ENCODE measurements at places on chromosomes 1 and 21.

DNA sequence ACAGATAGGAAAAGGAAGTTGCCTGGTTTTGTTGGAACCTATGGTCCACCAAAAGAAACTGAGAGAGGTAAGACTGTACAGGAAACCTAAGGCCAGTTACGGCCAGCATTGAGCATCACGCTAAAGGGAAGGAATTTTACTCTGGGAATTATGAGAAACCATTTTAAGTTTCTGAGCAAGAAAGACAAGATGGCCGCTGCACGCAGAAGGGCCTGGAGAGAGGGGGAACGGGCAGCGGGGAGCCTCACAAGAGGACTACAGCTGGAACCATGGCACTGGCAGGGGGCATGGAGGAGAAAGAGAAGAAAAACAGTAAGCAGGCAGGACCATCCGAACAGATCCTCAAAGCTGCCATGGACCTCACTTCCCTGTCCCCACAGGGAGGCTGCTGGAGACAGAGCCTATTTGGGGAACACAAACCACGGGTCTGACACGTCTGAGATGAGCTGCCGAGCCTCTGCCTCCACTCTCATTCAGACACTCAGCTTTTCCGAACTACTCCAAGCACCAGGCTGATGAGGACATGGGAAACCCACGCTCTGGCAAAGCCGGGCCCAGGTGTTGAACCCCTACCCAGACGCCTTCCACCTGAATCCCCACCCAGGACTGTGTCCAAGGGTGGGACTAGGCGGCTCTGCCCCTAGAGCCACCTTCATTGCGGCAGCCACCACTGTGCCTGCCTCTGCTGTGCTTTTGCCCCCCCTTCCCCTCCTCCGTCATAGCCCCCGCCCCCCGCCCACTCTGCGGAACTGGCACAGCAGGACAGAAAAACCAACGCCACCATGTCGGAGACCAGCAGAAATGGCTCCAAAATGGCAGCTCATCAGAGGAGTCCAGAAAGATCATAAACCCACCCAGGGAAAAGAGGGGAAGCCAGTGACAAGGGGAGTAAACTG, 69.0 kb downstream of the CD46 start:
- no peak for DNase-seq

GRCh38 chr1:11701981-11702803, 10.7 kb downstream of the DRAXIN start:
- no peak for DNase-seq

- DNase-seq: no peak
These were observed 2.7 kb downstream of the CELF3 start for GRCh38 chr1:151713874-151714273.

DNA sequence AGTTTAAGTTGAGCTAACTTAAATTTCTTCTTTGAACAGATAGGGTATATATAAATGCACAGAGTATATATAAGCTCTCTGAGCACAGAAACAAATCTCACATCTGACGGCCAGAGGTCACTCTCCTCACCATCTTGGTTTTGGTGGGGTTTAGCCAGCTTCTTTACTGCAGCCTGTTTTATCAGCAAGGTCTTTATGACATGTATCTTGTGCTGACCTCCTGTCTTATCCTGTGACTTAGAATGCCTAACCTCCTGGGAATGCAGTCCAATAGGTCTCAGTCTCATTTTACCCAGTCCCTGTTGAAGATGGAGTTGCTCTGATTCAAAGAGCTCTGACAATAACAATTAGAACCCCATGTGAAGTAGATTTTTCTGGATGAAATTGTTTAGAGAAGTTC, 1.6 kb upstream of the MOV10 start:
- DNase-seq: no peak

GRCh38 chr1:22418933-22419382, 32.7 kb upstream of the ZBTB40 start:
- no peak for DNase-seq

DNA sequence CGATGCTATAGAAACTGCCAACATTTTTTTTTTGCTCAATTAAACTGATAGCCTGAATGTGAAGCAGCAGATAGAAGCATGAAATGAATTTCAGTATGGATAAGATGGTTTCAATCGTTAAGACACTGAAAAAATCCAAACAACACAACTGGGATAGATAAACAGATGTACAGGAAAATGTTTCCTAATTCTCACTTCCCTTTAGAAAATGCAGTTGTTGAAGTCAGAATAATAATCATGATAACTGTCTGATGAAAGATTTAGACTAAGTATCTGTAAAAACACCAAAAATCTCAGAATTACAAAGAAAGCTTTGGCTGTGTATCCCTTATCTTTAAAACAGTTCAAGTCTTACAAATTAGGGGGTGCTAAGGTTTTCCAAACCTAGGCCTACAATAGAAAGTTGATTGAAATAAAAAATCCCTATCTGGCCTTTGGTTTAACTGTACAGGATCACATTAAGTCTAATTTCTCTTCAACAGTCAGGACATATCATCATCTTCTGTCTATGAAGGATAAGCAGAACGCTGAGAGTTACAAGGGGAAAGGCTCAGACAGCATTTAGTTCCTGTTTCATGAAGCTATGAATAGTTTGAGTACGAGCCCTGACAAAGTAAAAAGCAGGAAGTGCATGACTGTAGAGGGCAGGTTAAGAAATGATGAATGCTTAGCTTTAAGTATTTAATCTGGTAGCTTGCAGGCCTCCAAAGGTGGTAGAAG, 203.2 kb downstream of the APP start:
- DNase-seq: no peak

GRCh38 chr1:204356997-204357396, 2.7 kb downstream of the PLEKHA6 start:
- no peak for DNase-seq

- DNase-seq: no peak
These were observed 206.5 kb upstream of the AJAP1 start for GRCh38 chr1:4447778-4448420.

DNA sequence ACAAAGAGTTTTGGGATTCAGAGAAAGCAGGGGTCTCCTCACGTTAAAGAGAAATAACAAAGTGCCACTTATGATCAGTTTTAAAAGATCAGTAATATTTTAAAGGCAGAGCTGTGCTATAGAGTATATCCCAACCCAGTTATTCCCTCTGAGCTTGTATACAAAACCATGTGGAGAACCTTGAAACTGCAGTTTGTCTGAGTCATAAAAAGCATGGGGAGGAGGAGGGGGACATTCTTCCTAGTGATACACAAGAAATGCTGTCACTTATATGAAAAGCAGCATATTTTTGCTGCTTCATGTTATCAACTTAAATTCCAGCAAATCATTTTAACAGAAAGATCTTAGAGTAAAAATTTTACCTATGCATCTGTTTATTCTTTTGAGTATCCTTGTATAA, 244.5 kb downstream of the GPR52 start:
- DNase-seq: no peak

- no peak for DNase-seq
These were observed 372.6 kb downstream of the RPS6KC1 start for GRCh38 chr1:213423605-213424004.

- DNase-seq: peak; percentile 12
These were observed 5.6 kb downstream of the ELK4 start for GRCh38 chr1:205626216-205626615.

DNA sequence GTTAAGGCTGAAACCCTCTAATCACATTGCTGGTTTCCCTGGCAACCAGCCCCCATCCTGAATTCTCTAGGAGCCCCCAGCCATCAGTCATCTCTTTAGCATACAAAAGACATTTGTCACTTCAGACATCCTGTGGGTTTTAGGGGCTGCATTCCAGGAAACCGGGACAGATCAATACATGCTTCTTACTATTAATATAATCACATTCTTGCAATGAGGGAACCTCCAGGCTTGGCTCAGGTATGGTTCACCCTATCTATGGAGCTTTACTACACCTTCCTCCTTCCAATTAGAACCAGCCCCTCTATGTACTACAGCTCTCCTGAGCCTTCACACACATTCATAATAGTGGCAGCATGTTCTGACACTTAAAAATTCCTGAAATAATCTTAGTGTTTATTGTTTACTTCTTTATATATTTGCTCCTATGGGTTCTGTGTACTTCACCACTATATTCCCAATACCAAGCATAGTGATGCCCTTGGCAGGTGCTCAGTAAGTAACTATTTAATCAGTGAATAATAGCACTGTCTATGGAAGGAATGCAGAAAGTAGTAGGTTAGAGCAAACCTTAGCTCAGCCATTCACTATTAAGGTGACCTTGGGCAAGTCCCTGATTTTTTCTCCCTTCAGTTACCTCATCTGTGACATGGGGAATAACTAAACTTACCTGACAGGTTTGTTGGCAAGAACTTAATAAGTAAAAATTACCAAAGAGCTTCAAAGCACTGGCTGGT, 59.6 kb downstream of the ZNF678 start:
- no peak for DNase-seq

DNA sequence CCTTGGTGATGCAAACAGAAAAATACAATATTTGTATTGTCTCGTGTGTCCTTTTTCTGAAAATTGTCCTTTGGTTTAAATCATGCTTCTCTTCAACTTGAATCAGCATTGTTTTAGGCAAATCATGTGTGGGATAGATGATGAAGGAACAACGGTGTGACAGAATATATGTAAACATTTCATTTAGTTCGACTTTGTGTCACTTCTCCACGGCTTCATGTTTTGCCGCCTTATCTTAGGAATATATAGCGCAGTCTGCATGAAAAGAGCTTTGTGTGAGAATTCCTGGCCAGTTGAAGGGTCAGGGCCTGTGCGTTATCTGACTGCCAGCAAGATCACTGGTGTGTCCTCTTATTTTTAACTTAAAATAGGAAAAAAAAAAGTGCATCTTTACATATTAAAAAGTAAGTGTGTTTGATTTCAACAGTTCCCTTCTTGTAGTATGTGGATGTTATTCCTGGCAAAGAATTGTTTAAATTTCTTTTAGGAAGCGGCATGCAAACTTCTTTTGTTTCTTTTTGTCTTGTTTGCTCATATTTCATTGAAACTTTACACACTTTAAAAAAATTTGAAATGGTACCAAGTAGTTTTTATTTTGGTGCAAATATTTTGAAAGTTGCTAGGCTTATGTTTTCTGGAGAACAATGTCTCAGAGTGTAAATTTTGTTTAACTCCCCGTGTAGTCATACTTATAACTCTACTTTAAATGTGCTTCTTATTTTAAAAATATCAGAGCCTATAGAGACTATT, 465.2 kb downstream of the USP25 start:
- DNase-seq: no peak

DNA sequence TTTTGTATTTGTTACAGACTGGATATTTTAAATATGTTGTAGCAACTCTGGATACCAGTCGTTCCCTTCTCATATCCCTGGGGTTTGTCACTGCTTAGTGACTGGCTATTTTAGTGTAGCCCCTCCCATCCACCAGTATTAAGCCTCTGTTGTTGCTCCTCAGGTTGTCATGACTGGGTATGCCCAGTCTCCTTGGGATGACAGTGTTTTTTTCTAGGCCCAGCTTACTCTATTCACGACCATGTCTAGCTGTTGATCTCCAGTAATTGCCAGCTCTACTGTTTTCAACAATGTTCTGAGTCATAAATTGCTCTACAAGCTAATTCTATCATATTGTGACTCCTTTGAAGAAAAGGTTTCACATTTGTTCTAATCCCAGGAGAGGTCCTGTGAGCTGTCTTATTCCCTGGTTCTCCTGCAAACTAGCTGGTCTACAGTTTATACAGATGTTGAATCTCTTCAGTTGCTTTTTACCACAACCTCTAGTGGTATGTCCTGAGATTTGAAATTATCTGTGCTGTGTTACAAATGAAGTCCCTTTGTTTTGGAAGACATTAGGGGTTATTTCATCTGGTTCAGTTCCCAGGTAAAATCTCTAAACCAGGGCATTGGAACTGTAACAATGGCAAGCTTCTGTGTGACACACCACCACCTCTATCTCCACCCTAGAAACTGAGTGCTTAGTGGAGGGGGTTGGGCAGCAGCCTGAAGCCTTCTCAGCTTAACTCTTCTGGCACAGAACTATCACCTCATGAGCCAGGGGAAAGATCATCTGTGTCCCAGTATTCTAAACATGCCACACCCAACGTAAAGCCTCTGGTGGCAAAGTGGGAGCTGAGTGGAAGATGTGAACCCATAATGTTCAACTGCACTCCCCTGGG, 124.6 kb downstream of the TRIM33 start:
- no peak for DNase-seq

DNA sequence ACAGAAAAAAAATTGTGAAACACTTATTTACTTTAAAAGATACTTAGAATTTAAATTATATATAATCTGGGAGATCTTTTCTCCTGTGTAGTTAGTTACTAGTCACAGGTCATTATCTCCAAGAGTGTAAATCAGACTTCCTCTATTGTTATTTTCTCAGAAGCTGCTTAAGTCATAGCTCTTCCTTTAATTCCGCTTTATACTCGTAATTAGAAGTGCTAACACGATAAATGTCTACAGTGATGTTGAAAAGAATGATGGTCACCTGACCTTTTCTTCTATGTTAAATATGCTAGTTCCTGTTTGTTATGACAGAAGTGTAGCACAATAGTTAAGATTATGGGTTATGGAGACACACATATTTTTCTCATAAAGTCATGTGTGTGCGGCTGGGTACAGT, 123.6 kb downstream of the TGFB2 start:
- no peak for DNase-seq

GRCh38 chr1:234989019-234989418, 139.6 kb downstream of the TOMM20 start:
- DNase-seq: no peak

- DNase-seq: no peak
These were observed 148.9 kb downstream of the CASZ1 start for GRCh38 chr1:10647414-10648170.

DNA sequence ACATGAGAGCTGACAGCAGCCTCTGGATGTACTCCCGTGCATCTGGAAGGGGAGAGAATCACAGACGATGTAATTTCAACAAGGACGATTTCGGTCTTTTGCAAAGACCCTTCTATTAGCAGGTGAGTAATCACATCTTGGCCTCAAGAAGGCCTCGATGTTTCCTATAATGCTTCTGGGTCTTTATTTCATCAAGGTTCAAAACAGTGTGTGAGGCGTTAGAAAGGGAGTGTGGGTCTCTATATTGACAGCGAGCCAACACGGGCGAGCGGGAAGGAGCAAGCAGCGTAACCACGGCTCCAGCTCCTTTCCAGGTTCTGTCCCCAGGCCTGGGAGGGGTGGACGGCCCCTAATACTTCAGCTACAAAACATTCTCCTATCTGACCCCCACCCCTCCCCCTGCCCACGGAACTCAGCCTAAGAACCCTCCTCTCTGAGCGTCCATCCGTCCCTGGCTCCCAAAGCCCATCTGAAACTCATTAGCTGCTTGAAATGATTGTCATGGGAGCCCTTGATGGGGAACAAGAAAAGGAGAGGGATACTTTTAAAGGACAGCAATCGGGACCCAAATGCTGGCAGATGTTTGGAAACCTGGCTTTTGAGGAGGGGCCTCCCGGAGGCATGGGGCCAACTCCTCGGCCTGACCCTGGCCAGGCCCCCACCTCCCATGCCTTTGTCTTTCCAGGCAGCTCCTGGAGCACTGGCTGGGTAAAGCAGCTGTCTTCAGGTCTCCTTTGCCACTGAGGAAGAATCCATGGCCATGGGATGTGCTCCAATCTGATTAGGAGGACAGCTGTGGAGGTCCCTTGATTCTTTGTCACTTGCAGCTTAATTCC, 250.8 kb downstream of the FOXD2 start:
- no peak for DNase-seq
